ENCODE measurements at places on chromosomes 1 and 21. TPM values are rescaled to one million over a fixed set of nuclear protein-coding genes. Genes with fewer than 3 reads are reported as not detected.

GRCh38 chr1:168734271-168734670, 5.3 kb upstream of the DPT start:
- no peak for DNase-seq

DNA sequence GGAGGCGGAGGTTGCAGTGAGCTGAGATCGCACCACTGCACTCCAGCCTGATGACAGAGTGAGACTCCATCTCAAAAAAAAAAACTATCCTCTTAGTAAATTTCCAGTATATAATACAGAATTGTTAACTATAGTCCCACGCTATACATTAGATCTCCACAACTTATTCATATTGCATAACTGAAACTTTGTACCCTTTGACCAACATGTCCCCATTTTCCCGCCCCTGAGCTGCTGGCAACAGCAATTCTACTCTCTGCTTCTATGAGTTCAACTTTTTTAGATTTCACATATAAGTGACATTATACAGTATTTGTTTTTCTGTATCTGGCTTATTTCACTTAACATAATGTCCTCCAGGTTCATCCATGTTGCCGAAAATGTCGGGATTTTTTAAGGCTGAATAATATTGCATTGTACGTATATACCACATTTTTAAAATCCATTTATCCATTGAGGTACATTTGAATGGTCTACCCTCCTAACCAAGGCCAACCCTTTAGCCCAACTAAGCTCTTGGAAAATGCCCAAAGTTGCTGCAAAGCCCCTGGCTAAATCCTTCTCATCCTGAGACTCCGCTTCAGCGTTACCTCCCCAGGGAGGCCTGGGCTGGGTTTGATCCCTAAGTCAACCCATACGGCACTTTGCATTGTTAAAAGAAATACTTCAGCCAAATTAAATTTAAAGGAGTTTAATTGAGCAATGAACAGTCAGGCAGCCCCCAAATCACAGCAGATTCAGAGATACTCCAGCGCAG, 34.2 kb downstream of the NEK2 start:
- DNase-seq = no peak

DNA sequence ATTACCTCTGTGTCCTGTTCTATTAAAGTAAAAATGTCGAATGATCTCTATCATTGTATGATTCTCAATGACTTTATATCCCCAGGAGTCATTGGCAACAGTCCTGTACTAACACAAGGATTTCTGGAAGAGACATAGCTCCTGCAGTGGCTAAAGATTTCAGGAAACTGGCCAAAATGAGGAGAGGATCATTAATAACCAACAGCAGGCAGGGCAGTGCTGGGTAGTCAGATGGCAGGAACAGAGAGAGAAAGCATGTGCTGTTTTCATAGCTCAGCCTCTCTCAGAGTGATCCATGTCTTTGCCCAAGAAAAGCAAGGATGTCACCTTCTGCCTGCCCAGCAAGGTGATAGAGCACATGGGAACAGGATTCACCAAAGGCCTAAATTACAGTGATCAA, 604.7 kb upstream of the PLXNA2 start:
- DNase-seq = no peak

DNA sequence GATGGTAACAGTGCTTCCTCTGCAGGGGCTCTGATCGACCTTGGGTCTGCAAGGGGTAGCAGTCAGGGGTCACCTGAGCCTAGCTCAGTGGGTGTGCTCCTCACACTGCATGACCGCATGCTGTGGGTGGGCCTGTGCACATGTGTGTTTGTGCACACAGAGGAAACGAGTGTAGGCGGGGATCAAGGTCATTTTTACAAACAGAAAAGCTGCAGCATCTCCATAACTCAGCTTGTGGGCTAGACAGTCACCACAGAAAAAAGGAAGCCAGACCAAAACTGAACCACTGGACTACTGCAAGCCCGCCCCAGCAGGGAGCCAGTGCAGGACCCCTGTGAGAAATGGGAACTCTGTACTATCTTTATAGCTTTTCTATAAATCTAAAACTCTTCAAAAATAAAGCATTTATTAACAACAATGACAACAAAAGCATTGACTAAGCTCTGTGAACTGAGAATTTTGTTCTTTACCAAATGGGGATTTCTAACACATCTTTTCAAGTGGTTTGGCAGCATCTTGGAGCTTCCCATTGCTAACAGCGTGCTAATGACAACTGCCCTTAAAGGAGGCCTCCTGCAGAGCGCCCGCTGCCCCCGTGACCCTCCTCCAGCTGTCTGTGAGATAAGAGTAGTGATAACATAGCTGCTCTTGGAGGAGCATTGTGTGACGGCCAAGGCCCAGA, 19.9 kb upstream of the NEK2 start:
- DNase-seq = no peak

DNA sequence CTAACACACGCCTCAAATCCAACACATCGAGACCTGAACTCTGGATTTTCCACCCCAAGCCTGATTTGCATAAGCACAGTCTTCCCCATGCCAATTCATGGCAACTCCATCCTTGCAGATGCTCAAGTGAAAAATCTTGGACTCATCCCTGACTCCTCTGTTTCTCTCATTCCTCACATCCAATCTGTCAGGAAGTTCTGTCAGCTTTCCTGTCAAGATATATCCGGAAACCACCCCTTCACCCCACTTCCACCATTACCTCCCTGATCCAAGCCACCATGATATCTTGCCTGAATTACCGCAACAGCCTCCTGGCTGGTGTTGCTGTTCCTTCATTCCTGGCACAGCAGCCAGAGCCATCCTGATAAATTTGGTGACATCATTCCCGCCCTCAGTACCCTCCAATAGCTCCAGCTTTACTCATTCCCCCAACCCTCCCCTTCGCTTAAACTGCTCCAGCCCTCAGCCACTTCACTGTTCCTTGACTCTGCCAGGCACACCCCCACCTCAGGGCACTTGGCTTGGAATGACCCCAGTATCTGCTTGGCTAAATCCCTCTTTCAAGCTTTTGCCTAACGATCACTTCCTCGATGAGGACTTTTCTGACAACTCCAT, 17.4 kb downstream of the TCEA3 start:
- DNase-seq = no peak

DNA sequence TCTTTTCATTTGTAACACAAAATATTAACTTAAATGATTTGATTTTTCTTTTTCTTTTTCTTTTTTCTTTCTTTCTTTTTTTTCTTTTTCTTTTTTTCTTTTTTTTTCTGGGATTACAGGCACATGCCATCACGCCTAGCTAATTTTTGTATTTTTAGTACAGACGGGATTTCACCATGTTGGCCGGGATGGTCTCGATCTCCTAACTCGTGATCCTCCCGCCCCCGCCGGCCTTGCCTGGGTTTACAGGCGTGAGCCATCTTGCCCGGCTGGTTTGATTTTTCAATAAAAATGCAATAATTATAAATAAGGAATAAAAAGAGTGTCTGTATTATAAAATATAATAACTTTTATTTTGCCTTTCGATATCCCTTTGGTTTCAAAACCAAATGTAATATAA, 146.7 kb upstream of the RGS18 start:
- DNase-seq = no peak

- no peak for DNase-seq
These were observed 1093.1 kb downstream of the MRPL39 start for GRCh38 chr21:24514081-24514733.

- peak; percentile 47 for DNase-seq
These were observed 16.4 kb downstream of the KNCN start for GRCh38 chr1:46535063-46535462.

GRCh38 chr1:181659321-181659957, 176.1 kb downstream of the CACNA1E start:
- no peak for DNase-seq

GRCh38 chr1:216665406-216665805, 57.8 kb downstream of the ESRRG start:
- DNase-seq = peak; percentile 2

- DNase-seq = no peak
These were observed 101.7 kb downstream of the OLFML2B start for GRCh38 chr1:161921990-161922389.

GRCh38 chr1:15966081-15966955, 9.6 kb downstream of the ZBTB17 start:
- no peak for DNase-seq

DNA sequence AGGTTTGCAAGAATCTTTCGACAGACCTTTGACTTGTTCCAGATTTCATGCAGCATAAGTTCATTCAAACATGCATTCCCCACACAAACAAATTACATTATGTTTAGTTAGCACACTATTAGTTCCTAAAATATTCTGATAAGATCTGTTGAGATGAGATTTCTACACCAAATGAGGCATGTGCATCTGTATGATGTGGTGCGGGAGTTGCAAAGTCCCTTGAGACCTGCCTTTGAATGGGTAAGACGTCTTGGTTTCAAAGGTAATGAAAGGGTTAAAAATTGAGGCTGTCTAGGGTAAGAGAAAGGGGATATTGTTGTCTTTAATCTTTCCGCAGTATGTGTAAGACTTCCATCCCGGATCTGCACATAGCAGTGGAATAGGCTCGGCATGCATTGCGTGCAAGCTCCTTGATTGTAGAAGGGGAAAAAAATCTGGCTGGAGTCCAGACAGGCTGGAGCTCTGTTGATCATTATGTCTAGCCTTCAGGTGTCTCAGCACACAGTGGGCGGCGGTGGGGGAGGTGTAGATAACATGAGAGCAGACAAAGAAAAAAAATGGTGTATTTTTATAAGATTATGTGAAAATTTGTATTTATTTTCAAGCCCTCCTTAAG, 296.6 kb downstream of the PTPRC start:
- peak; percentile 97 for DNase-seq

DNA sequence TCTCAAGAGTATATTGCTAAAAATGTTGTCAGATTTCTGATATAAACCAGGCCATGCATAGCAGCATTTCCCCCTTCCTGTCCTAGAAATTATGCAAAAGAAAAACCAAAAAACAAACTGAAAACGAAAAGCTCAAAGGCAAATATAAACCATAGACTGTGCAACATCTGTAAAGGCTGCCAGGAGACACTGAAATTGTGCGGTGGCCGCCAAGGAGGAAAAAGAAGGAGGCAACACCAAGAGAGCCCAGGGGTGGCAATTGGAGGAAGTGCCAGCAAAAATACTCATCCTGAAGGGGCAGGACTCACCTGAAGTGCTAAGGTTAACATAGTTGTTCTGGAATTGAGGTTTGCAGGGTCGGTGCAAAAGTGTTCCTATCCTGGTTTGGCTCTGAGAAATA, 92.0 kb downstream of the RWDD3 start:
- DNase-seq = no peak

GRCh38 chr1:53592985-53593757, 134.0 kb downstream of the DMRTB1 start:
- no peak for DNase-seq

GRCh38 chr1:218865591-218865990, 308.1 kb upstream of the LYPLAL1 start:
- DNase-seq = peak; percentile 79

DNA sequence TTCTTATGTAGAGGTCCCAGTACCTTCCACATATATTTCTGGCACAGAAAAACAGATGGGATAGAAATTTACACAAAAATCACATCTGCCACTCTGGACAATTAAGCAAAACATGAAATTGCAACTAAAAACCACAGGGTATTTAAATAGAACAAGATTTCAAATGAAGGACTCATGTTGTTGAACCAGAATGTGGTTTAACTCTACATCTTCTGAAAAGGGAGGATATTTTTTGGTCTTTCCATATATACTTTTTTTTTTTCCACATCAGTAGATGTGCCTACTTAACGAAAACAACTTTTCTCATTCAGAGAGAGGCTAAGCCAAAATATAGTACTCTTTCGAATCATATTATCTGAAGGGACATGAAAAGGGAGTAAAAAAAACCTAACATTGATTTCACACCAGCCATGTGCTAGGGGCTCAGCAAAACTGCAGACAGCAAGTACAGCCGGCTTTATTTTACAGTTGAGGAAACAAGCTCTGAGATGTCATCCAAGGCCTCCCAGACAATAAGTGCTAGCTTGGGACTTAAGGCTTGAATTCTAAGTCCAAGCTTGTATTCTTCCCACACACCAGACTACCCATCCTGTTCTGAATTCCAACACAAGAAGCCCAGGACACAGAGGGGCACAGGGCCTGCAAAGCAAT, 208.9 kb downstream of the PBX1 start:
- DNase-seq = no peak

DNA sequence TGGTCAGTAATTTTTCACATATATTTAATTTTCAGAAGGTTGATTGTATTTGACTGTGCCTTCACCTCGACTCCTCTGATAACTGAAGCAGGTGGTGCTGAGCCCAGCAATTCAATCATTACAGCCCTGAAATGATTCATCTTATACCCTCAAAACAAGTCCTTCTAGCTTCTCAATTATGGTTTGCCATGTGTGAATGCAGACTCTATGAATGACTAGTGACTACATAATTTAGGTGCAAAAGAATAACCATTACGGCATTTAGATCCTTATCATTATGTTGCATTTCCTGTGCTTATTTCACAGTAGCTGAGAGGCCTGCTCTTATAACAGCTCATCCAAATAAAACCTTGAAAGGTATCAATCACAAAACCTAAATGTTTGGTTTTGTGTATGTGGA, 54.0 kb upstream of the COL11A1 start:
- DNase-seq = peak; percentile 8

GRCh38 chr1:101907264-101907663, 89.5 kb downstream of the OLFM3 start:
- no peak for DNase-seq

- DNase-seq = no peak
These were observed 12.1 kb upstream of the GBP6 start for GRCh38 chr1:89351597-89352311.

- no peak for DNase-seq
These were observed 5.2 kb upstream of the DENND2D start for GRCh38 chr1:111205714-111206050.

DNA sequence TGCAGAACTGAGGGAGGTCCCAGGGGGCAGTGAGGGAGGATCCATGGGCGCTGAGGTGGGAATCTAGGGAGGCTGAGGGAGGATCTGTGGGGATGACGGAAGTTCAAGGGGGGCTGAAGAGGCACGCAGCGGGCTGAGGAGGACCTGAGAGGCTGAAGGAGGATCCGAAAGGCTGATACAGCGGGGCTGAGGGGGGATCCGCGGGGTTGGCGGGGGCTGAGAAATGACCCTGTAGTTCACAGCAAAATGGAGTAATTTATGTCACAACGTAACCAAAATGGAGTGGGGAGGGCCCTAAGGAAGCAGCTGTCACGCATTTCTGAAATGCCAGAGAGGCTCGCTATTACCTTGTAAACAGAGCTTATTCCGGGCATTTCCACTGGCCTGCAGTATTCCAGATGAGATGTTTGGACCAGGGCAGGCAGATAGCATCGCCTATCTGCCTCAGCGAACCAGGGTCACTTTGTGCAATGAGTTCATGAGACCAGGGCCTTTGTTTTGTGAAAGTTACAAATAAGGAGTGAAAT, 926 bp upstream of the MRPL55 start:
- DNase-seq = no peak

GRCh38 chr1:49319426-49319963, 542.8 kb upstream of the BEND5 start:
- DNase-seq = no peak

Gene APP
- polyA plus RNA-seq = 1,292 TPM

Gene EFCAB7
- 2.5 TPM for polyA plus RNA-seq

Gene MRPS21
- polyA plus RNA-seq = 77.6 TPM

Gene FMO1
- not detected for polyA plus RNA-seq

Gene RASSF5
- polyA plus RNA-seq = 1.8 TPM

Gene TFAP2E
- 0.10 TPM for polyA plus RNA-seq

Gene OR10J4
- polyA plus RNA-seq = not detected

Gene UBASH3A
- polyA plus RNA-seq = not detected

Gene FAM72D
- 2.5 TPM for polyA plus RNA-seq

Gene DIO1
- polyA plus RNA-seq = not detected

Measured in mammary epithelial cell (primary cell).